ENCODE measurements at places on chromosomes 5 and 9. TPM values are rescaled to one million over a fixed set of nuclear protein-coding genes. Genes with fewer than 3 reads are reported as not detected.
A peak's percentile ranks its signal among the peaks of the same experiment; 100 is the strongest.

DNA sequence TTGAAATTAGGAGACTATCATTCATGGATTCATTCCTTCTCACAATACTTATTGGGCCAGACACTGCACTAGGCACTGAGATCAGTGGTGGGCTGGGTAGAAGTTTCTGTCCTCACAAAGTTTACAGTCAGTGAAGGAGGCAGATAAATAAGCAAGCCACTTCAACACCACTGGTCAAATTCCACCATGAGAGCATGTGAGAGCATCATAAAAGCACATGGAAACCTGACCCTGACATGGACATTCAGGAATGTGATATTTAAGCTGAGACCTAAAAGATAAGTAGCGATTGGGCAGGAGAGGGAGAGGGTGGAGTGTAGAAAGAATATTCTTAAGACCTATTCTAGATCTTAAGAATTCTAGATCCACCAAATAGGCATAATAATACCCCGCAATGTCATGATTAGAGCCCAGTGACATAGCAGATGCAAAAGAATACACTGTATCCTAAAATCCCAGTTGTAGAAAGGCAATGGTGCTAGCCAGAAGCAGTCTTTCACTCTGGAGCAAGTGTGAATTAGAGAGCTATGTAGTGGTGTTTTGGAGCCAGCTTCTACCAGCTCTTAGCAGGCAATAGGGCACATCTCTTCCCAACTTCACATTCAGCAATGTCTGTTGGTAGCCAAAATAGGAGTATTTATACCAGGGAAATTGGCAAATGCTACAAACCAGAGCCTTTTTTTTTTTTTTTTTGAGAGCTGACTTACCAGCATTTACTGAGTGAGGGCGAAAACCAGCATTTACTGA is 46.4 kb downstream of the SH3RF2 start:
- DNase-seq, result no peak

GRCh38 chr5:143032581-143032836 is 262.3 kb downstream of the ARHGAP26 start:
- no peak for DNase-seq

- no peak for DNase-seq
These were observed 18.7 kb downstream of the XRCC4 start for GRCh38 chr5:83095957-83096539.

Gene LHFPL2
- 20.4 TPM for total RNA-seq

Gene CCNJL
- 0.78 TPM for total RNA-seq

DNA sequence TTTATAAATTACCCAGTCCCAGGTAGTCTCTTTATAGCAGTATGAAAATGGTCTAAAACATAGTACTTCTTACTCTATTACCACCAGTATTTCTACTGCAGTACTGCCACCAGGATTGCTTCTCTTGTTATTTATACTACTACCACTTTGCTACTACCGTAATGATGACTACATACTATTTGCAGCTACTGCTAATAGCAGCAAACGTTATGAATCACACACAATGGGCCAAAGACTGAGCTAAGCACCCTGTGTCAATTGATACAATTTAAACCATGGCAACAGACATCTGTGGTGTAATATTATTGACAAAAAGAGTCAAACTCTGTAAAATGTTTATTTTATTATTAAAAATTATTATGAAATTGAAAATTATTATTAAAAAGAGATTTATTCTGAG is 15.3 kb upstream of the KIF12 start:
- DNase-seq, result no peak

GRCh38 chr9:72315089-72315509 is 49.9 kb downstream of the ZFAND5 start:
- peak; percentile 16 for DNase-seq

- DNase-seq, result no peak
These were observed 160.0 kb downstream of the PRR16 start for GRCh38 chr5:120624021-120624563.

Gene OSTF1
- total RNA-seq, result 20.1 TPM

Gene UIMC1
- total RNA-seq, result 66.6 TPM

GRCh38 chr9:113471566-113471965 is 8.0 kb downstream of the RGS3 start:
- no peak for DNase-seq

- DNase-seq, result no peak
These were observed 26.8 kb downstream of the FREM1 start for GRCh38 chr9:14883310-14883944.

DNA sequence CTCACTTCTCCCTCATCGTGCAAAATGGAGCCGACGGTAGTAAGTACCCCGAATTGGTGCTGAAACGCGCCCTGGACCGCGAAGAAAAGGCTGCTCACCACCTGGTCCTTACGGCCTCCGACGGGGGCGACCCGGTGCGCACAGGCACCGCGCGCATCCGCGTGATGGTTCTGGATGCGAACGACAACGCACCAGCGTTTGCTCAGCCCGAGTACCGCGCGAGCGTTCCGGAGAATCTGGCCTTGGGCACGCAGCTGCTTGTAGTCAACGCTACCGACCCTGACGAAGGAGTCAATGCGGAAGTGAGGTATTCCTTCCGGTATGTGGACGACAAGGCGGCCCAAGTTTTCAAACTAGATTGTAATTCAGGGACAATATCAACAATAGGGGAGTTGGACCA is 979 bp downstream of the PCDHGA12 start:
- DNase-seq, result no peak

DNA sequence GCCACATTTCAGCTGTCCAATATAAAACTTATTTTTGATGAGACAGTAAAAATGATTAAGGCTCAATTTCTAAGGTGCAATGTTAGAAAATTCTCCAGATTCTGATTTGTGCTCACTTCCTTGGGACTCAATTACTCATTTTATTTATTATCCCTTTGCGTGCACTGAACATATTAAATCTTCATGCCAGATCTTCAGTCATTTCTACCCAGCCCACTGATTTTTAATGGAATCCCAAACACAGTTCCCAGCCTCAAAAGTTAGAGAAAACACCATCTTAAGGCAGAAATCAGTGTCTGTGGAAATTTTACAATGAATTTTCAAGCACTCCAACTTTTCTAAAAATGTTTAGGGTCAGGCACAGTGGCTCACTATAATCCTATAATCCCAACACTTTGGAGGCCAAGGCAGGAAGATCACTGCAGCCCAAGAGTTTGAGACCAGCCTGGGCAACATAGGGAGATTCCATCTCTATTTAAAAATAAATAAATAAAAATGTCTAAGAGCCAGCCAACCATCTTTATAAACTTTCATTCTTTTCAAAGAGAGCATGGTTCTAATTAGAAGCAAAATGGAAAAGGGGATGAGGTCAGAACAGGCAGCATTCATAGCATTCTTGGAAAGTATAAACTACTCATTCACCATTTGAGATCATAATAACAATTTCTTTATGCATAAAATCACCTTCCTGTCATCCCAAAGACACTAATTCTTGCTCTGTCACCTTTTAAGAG is 53.7 kb downstream of the TLE1 start:
- no peak for DNase-seq

DNA sequence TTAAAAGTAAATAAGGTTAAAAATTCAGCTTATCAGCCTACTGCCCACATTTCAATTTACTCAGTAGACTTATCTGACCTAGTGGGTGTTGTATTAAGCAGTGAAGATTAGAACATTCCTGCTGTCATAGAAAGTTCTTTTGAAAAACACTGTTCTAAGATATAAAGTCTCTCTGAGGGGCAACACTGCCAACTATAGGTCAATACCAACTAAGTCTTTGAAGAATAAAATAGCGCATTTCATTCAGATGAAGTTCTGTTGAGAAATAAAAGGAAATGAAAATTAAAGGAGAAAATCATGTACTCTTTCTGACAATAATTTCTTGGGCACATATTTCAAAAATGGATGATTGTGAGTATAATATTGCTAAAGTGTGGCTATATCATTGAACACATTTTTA is 86.8 kb downstream of the PTPRD start:
- DNase-seq, result no peak

DNA sequence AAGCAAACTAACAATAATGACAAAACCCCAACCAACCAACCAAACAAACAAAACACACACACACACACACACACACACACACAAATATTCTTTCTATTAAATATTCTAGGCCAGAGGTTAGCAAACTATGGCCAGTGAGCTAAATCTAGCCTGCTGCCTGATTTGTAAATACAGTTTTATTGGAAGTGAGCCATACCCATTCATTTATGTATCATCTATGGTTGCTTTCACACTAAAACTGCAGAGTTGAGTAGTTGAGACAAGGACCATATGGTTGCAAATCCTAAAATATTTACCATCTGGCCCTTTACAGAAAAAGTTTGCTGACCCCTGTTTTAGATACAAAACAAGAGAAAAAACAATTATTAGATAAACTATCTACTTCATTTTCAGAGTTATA is 620.5 kb upstream of the SEMA6A start:
- no peak for DNase-seq

- DNase-seq, result no peak
These were observed 292.5 kb downstream of the SPATA31D1 start for GRCh38 chr9:82281066-82281465.

DNA sequence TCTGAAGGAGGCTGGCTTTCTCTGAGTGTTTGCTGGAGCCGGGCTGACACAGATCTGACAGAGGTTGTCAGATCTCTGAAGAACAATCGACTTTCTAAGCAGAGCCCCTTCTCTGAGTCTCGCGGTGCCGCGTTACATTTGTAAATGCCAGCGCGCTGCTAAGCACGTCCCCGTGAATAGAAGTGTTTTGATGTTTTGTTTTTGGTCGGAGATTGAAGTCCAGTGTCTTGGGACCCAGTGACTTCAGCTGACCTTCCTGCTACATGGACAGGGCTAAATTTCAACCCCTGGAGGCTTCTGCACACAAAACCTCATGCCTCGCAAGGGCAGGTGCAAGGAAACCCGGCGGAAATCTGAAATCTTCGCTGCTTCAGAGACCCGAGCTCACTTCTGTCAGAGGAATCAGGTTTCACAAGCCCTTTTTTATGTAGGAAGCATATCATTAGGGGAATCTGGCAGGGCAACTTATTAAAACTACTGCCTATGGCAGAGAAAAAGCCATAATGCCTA is 27.2 kb downstream of the NEUROG1 start:
- no peak for DNase-seq

DNA sequence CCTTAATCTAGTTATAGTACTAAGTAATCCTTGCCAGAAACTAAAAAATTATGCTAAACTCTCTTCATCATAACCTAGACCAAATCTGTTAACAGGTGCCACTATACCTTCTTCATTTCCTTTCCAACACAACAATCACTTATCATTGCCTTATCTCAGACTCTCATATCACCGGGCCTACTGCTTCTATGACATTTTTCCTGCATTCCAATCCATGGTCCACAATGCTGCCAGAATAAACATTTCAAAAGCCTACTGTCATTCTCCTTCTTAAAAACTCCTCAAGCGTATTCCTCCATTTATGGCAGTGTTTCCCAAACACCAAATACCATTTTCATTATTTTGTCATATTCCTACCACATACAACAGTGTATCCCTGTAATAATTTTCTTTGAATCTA is 6.5 kb downstream of the PPP6C start:
- no peak for DNase-seq

Gene XPA
- total RNA-seq, result 20.9 TPM

DNA sequence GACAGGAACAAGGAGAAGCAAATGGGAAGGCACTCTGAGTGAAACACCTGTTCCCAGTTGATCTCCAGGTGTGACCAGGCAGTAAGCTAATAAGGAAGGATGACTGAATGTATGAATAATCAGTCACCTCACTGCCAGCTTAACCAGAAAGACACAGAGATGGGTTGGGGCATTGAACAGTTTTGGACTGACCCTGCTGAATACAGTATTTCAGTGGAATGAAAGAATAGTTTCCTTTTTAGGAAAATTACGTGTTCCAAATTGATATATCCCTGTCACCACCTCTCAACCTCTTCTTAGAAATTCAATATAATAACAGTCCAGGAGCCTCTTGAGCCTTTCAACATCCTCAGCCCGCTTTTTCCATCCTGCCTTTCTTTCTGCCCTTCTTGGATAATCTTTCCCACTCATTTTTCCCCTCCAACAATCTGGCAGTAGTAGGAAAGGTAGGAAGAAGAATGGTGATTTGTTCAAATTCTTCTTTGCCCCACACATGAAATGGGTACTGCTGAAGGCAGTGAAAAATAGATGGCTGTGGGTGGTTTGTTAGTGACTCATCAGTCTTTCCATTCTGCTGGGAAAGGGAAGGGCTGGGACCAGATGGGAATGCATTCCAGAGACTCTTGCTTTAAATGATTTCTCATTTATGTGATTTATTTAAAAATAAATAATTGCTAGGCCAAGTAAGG is 117.9 kb downstream of the ZSWIM6 start:
- peak; percentile 6 for DNase-seq

Gene SEPTIN8
- 29.5 TPM for total RNA-seq

Gene ANKRD18B
- total RNA-seq, result 1.1 TPM

Gene WNT8A
- not detected for total RNA-seq

Gene FOXD4L3
- 0.47 TPM for total RNA-seq

GRCh38 chr9:36876056-36876455 is 158.0 kb downstream of the PAX5 start:
- DNase-seq, result no peak

Gene PCDHB14
- total RNA-seq, result 13.4 TPM

Gene SLC36A1
- total RNA-seq, result 26.0 TPM

- no peak for DNase-seq
These were observed 61.6 kb downstream of the ICE1 start for GRCh38 chr5:5483880-5484598.

DNA sequence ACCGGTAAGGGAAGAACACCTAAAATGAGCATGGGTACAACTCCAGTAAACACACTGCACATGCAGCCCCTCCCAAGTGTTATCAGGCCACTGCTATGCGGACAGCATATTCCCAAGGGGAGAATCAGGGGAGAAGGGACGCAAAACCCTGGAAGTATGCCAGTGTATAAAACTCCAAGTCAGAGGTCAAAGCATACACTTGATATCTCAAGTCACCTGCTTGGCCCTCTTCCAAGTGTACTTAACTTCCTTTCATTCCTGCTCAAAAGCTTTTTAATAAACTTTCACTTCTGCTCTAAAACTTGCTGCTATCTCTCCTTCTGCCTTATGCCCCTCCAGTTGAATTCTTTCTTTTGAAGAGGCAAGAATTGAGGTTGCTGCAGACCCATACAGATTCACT is 408.1 kb downstream of the HTR1A start:
- DNase-seq, result no peak

DNA sequence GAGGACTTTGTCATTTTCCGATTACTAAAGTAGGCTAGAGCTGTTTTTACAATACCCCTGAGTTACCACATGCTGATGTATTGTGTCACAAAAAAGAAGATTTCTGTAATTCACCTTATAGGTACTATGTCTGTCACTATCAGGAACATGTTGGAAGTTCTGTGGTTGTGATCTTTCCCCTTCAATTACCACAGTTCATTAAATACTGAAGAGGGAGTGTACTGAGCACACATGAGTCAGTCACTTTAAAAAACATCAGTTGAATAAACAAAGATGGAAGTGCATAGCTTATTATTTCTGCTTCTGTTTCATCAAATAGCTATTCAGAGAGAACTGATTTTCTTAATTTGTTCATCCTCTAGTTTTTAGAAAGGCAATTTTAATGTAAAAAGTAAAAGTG is 31.7 kb downstream of the AP3S1 start:
- DNase-seq, result no peak

GRCh38 chr5:31355337-31355736 is 161.9 kb downstream of the CDH6 start:
- no peak for DNase-seq

Gene GABRG2
- 37.4 TPM for total RNA-seq
